ENCODE measurements at places on chromosomes 1 and 21. TPM values are rescaled to one million over a fixed set of nuclear protein-coding genes. Genes with fewer than 3 reads are reported as not detected.

GRCh38 chr1:9101510-9102146 lies 27.3 kb downstream of the GPR157 start:
- no peak for DNase-seq

GRCh38 chr1:78168306-78168705 lies 122.5 kb downstream of the GIPC2 start:
- DNase-seq, result no peak

GRCh38 chr1:93681101-93681988 lies at the start of gene BCAR3:
Gene BCAR3, minus strand, starts transcription at chr1:93681837. Its CDS starts 6,907 bp downstream, at chr1:93674930.
- DNase-seq, result peak; percentile 29

Gene COA6
- total RNA-seq, result 8.9 TPM

Gene TFF1
- total RNA-seq, result not detected

DNA sequence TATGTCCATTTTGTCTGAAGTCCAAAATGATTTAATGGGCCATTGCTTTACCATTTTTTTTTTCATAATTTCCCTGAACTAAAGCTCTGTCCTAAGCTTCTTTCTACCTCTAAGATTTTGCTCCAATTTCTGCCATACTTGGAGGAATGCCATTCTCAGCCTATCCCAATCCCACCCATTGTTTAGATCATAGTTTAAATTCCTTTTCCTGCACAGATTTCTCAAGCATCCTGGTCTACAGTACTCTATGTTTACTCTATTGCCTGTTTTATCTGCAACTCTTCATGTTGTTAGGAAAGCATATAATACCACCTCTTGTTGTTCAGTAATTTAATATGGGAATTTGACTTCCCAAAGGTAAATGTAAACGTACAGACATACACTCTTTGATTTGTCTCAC lies 30.8 kb downstream of the ADAMTS1 start:
- DNase-seq, result no peak

DNA sequence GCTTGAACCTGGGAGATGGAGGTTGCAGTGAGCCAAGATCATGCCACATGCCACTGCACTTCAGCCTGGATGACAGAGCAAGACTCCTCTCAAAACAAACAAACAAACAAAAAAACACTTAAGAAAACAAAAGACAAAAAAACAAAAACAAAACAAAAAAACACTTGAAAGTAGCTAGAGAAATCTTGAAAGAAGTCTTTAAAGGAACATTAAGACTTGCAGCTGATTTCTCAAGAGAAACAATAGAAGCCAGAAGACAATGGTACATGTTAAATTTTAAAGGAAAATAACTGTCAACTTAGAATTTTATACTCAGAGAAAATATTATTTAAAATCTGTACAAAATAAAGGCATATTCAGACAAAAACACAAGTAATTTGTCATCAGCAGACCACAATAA lies 71.3 kb downstream of the HLX start:
- DNase-seq, result no peak

Gene BROX
- 33.9 TPM for total RNA-seq

DNA sequence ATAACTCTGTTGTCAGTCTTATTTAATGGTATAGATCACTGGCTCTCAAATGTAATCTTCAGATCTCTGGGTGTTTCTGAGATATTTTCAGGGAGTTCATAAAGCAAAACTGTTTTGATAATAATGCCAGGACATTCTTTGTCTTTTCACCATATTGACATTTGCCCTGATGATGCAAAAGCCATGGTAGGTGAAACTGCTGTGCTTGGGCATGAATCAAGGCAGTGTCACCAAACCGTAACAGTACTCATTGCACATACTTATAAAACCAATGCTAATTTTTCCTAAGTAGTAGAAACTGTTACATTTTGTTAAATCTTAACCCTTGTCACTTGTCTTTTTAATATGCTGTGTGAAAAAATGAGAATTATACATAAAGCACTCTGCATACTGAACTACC lies 76.0 kb downstream of the RPS6KC1 start:
- no peak for DNase-seq

- no peak for DNase-seq
These were observed 46.0 kb downstream of the GRIK3 start for GRCh38 chr1:36988321-36988720.

Data from CD8-positive, alpha-beta T cell (primary cell).